ELR (cell line): ENCODE measurements at places on chromosomes 5 and 9.

- DNase-seq, result no peak
These were observed 222.5 kb downstream of the NXNL2 start for GRCh38 chr9:88757406-88758010.

- peak; percentile 32 for DNase-seq
These were observed 16.3 kb downstream of the ROR2 start for GRCh38 chr9:91933556-91934352.

GRCh38 chr5:168481330-168481788 is 4.9 kb upstream of the RARS1 start:
- DNase-seq, result no peak

GRCh38 chr5:179142434-179143198 is 82.4 kb downstream of the ZNF354C start:
- peak; percentile 91 for DNase-seq

- peak; percentile 10 for DNase-seq
These were observed 1.1 kb downstream of the CNOT6 start for GRCh38 chr5:180495292-180495691.

- peak; percentile 100 for DNase-seq
These were observed 10.1 kb downstream of the LHFPL2 start for GRCh38 chr5:78638423-78638822.

DNA sequence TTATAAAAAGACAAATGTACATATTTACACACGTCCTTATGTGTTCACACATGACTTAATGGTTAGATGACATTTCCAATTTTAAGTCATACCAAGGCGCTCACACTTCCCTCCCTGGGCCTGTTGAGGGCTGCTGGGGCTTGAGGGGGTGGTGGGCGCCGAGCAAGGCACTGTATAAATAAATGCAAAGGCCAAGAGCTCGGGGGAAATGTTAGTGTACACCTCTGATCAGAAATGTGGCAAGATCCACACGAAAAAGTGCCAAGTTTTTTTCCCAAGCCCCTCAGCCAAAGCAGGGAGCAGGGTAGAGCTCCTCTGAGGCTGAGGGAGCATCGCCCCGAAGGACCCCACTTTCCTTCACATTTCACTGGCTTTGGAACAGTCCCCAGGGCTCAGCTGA is 7.5 kb downstream of the IRF1 start:
- DNase-seq, result no peak

DNA sequence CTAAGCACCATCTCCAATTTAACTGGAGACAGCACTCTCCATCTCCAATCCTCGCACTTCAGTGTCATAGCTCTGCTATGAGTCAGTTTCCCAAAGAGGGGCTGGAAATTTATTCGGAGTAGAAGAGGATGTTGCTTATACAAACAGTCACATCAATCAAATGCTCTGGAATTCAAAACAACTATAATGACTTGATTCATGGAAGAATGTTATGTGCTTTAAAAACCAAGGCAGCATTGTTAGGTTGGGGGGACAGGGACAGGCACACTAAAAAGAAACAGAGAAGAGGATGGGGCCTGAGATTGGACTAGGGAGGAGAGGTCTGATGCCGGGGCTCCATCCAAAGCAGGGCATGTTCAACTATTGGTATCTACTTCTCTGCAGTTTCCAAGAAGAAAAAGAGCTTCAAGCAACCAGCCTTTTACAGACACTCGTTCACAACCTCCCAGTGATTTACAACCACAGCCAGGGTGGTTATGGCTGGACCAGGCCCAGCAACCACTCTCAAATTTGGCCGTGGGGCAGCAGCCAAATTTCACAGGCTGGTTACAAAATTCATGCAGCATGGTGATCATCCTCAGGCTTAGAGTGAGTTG is 117.5 kb upstream of the ZNF366 start:
- DNase-seq, result peak; percentile 75

GRCh38 chr9:132622159-132622558 is 39.8 kb downstream of the BARHL1 start:
- DNase-seq, result peak; percentile 21

- no peak for DNase-seq
These were observed 46.3 kb upstream of the CDH10 start for GRCh38 chr5:24691074-24691473.

DNA sequence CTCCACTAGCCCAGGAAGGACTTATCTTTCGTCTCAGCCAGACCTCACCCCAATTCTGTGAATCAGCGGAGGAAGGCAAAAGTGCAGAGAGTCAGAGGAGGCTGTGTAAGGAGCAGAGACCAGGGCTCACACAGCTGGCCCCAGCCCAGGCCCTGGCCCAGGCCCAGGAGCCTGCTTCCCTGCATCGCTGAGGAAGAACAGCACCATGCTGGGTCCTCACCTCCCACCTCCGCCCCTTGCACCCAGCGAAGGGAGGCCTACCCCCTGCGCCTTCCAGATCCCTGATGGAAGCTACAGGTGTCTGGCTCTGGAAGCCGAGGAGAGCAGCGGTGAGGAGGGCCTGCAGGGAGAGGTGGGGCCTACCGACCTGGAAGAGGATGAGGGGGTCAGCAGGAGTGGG is 22.3 kb upstream of the SYNPO start:
- DNase-seq, result no peak

DNA sequence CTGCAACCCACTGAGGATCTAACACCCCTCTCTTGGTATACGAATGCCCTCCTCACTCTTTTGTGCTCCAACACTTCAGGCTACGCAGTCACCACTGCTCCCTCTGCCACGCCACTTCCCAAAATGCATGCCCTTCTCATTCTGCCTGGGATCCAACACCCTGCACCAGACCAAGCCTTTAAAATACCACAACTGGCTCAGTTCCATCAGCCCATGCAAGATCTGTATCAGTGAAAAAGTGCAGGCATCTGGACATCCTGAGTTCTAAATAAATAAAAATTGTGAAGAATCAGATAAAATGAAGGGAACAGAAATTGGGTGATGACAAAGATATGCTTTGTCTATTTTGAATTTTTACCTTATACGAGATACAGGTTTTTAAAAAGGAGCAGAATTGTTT is 2.7 kb downstream of the NDUFB6 start:
- DNase-seq, result no peak

DNA sequence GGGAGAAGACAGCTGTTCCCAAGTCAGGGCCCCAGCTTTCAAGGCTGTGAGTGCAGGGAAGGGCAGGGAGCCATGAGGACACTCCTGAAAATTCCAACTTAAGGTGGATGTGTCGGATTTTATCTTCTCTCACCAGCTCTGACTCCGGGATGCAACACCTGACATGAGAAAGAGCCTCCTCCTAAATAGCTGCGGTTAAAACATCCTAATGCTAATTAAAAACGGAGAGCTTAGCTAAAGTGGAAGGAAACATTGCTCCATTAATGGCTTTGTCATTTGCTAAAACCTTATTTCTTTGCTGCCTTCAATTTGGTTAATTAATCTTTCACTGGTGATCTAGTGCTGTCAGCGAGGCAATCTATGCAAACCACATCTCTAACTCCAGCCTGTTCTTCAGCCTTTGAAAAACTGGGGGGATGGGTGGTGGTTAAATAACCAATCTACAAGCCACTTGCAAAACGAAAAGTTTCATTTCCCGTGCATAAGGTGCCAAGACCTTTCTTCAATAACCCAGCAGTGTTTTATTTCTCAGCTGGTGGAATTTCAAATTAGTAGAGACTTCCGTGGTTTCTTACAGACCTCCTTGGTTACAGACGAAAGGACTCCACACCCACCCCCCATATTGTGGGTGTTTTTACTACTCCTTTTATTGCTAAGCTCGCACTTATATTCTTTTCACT is 379.6 kb downstream of the MLLT3 start:
- DNase-seq, result no peak

GRCh38 chr9:121289026-121289771 is 21.2 kb downstream of the GSN start:
- DNase-seq, result peak; percentile 13

DNA sequence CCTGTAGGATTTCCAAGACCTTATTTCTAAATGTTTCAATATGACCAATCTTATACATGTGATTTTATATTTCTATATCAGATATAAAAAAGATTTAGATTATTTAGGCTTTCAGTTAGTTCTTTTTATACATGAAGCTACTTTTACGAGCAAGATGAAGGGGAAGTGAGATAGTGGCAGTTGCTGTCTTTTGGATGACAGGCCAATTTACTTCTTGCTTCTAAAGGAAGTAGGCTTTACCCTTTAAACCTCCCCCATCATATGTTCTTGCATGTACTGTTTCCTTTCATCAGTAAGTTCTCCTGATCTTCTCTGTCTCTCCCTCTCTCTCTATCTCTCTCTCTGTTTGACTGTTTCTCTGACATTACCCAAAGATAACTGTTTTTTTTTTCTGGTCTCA is 4.0 kb upstream of the TYRP1 start:
- no peak for DNase-seq

GRCh38 chr9:85053206-85053786 is 383.8 kb downstream of the NTRK2 start:
- DNase-seq, result no peak

DNA sequence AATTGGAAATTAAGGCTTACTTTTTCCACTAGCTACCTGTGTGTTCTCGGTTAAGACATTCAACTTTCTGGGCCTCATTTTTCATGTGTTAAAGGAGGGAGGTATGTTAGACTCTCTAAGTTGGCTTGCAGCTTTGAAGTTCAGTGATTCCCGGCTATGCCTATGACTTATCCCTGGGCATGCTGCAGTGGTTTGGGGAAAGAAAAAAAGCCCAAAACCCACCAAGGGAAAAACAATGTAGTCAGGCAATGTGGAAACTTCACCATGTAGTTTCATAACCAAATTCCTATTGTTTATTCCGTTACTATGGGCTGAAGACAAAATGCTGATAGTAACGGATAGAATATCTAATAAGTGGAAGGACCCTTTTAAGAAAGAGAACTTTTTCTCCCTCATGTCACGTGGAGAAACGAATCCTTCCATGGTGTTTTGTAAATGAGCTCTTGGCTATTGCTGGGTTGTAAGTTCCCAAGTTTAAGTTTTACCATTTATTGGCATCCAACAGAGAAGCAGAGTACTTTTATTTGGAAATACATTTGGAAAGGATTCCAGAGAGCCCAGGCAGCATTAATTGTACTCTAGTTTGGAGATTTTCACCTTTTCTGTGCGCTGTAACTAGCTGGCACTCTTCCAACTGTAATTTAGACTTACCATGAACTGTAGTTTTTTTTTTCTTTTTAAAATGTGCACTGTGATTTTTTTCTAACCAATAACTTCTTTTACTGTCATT is 84.9 kb upstream of the MPDZ start:
- no peak for DNase-seq

DNA sequence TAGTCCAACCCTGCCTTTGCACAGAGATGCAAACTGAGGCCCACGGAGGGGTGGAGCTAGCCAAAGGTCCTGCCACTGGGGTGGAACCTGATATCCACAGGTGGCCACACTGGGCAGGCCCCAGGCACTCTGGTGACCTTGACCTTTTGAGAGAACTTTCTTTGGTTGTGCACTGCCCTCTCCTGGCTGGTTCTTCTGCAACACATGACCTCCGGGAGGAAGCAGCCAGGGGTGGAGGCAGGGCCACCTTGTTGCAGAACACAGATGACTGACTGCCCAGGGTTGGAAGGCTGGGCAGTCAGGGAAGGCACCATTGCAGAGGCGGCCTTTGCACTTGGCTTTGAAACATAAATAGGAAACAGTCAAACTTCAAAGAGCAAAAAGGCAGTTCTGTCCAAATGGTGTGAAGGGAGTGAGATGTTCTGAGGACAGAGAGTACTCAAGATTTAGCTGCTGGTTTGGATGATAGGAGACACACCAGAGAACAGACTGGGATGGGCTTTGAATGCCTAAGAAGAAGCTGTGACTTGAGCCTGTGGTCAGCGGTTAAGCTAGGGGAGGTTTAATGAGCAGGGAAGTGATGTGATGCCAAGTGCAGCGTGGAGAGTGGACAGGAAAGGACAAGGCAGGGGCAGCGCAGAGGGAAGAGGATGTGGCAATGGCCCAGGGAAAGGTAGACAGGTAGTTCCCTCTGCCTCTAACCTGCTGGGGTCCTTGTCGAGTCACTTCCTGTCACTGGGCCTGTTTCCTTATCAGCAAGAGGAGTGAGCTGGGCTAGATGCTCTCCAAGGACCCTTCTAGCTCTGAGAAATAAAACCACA is 6.8 kb upstream of the TCOF1 start:
- DNase-seq, result peak; percentile 84

DNA sequence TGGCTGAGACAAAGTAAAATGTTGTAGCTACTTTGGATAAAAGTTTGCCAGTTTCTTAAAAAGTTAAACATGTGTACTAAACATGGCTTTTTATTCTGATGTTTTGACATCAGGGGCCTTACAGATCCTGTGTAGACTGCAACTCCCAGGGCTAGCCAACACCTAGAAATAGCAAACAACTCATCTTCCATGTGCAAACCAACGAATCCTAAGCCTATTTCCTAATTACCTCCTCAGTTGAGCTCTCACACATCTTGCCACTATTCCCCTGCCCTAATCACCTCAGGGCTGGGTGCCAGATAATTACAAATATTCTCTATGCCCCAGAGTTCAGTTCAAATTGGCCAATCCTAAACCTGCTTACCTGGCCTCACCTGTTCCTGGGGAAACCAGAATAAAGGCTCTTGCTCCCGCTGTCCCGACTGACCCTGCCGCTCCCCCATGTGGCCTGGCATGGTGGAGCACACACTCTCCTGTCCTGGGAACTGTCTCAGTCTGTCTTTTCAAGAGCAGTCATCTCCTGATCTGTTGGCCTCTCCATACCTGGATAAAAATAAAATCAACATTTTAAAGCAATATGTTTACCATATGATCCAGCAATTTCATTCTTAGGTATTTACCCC is 37.1 kb upstream of the FAM169A start:
- DNase-seq, result peak; percentile 47

DNA sequence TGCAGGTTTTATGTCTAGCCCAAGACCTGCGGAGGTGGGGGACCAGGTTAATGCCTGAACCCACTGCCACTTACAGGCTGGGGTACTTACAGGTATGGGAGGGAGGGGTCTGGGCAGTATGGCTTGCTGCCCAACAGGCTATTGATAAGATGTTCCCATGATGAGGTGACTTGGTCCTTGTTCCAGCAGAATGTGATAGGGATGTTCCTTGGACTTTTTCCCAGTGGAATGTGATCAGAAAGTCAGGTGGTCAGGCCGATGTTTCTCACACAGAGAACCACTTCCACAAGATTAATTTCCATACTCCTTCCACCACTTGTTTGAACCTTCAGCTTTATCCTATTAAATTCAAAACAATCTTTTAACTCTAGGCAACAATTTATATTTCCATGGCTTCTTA is 27.0 kb upstream of the GPX3 start:
- DNase-seq, result no peak

GRCh38 chr5:179379321-179379890 is 34.1 kb upstream of the ADAMTS2 start:
- DNase-seq, result no peak

GRCh38 chr9:31639451-31639850 is 745.0 kb upstream of the ACO1 start:
- no peak for DNase-seq
